ENCODE measurements at places on chromosomes 16 and 17.

DNA sequence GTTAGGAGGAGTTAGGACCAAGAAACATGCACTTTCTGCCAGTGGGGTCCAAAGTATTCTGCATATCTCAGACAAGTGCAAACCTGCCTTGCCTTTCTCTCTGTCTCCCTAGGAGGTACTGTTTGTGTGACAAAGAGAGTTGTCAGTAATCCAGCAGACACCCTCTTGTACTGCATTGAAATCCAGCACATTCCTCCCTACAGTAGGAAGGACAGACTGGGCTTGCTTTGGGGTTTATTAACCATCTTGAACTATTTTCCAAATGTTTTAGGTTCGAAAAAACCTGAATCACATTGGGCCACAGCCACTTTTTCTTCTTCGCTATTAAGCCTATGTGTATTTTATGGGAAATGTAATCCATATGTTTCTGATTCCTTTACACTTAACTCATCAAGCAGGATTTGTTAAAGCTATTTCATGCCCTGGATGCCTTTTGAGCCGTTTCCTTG is 204.2 kb upstream of the KCNJ16 start:
- DNase-seq = no peak

- no peak for DNase-seq
Observed at GRCh38 chr16:66515596-66516508, 34.1 kb downstream of the TK2 start.

- peak; percentile 56 for DNase-seq
Observed at GRCh38 chr16:9124908-9125584, 33.6 kb downstream of the HAPSTR1 start.

GRCh38 chr16:64409783-64410210 is 712.1 kb downstream of the CDH11 start:
- DNase-seq = no peak

- DNase-seq = no peak
Observed at GRCh38 chr17:43399839-43400328, 1.1 kb downstream of the ARL4D start.

- no peak for DNase-seq
Observed at GRCh38 chr16:1494129-1494640, 1.0 kb downstream of the TELO2 start.

- no peak for DNase-seq
Observed at GRCh38 chr16:87931504-87931903, 4.8 kb downstream of the CA5A start.

GRCh38 chr17:28478712-28479615 is 5.5 kb downstream of the SLC13A2 start:
- DNase-seq = no peak

- DNase-seq = no peak
Observed at GRCh38 chr16:81715358-81716196, 63.5 kb upstream of the PLCG2 start.

DNA sequence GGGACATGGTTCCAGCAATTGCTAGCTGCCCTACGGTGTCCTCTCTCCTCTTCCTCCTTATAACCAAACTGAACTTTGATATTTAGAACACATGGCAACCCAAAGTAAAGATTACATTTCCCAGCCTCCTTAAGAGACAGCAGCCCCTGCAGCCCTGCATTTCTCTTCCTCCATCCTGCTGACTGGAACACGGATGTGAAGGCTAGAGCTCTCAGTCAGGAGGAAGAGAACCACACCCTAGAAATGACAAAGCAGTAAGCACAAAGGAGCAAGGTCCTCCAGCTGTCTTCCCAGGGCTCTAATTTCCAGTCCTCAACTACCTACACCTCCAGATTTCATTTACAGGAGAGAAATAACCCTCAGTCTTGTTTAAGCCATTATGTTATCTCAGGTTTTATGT is 10.9 kb downstream of the DYNC1LI2 start:
- no peak for DNase-seq

DNA sequence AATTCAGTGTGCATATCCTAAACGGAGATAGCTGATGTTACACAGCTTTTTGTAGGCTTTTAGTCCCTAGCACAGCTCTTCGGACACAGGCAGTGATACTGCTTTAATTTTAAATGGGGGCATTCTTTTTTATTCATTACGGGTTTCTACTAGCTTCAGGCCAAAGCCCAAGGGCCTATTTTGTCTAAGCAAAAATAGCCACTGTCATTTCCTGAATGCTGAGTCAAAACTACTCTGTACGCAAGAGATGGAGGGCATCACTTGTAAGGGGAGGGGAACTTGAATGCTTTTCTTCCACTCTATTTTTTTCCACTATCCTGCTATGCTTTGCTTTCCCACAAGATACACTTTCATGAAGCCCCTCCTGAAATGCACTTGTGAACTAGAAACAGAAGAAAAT is 360.7 kb downstream of the PMP22 start:
- DNase-seq = no peak

DNA sequence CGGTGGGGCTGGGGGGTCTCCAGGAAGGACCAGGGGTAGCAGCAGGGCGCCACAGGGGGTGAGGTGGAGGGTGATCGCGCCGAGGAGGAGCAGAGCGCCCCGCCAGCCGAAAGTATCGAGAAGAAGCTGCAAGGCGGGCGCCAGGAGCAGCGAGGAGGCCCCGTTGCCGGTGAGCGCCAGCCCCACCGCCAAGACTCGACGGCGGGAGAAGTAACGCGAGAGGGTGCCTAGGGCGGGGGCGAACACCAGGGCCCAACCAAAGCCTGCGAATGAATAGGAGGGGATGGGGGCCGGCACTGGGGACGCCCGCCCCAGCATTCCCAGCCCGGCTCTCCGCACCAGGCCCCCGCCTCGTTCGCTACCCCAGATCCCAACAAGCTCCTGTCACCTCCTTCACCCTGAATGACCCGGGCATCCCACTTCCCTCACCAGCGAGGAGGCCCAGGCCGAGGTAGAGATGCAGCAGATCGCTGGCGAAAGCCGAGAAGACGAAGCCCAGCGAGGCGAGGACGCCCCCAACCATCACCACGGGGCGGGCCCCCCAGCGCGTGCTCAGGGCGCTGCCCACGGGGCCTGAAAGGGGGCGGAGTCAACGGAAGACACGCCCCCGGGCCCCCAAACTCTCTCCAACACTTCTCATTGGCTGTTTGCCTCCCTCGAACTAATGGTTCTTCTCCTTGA is 1.3 kb downstream of the SLC16A11 start:
- peak; percentile 82 for DNase-seq

DNA sequence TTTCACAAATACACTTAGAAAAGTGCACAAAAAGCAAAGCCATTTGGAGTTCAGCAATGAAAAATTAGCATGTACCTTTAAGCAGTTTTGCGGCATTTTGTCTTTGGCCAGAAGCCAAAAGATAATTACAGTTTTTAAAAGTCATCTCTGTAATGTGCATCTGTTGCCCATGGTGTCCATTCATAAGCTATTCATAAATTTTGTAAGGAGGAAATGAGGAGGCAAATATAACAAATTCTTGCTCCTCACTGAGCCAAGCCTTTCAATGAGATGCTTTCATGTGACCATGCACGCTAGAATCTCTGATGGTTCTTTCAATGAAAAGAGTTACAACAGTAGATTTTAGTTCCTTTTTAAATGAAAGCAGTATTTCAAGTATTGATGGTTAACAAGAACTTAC is 247.1 kb upstream of the MON1B start:
- no peak for DNase-seq

DNA sequence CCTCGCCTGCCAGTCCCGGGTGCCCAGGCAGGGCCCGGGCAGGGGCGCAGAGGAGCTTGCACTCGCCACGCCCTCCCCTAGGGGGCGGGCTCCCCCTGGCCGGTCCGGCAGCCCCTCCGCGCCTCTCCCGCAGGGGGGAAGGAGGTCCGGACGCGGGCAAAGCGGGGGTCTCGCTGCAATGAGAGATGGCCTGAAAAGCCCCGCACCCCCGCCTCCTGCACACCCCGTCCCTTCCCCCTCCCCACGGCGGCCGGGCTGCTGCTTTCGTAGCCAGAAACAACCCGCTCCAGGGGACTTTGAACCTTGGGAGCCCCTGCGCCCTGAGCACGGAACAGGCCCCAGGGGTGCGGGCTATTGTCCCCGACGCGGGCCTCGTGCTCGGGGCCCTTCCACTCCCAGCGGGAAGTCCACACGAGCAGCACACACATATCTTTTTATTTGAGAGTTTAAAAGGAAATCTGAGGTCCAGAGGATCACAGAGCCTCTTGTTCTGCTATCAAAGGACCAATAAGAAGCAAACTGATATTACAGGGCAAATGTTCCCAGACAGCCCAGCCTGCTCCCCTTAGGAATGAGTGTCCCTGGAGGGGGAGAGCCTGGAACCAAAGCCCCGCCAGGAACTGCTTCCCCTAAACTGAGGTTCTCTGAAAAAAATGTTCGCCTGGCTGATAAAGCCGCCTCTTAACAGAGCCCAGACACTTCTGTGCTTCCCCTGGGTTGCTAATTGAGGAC is 5.8 kb upstream of the CBX4 start:
- DNase-seq = peak; percentile 80

- no peak for DNase-seq
Observed at GRCh38 chr16:2331931-2332267, 8.6 kb downstream of the ABCA3 start.

DNA sequence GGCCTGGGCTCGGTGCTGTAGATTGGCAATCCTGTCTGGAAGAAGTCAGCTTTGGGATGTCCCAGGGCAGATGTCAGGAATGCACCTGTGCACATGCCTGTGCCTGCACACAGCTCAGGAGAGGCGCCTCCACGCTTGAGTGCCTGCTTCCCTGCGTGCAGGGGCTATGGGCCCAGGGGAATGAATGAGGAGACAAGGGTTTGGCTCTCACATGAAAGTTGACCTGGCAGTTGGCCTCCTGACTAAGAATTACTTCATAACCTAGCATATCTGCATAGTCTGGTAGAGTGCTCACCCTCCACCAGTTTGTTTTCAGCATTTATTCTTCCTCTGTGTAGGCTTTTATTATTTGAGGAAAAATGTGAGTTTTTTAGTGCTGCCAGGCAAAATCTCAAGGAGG is 50.0 kb downstream of the PLD6 start:
- no peak for DNase-seq

DNA sequence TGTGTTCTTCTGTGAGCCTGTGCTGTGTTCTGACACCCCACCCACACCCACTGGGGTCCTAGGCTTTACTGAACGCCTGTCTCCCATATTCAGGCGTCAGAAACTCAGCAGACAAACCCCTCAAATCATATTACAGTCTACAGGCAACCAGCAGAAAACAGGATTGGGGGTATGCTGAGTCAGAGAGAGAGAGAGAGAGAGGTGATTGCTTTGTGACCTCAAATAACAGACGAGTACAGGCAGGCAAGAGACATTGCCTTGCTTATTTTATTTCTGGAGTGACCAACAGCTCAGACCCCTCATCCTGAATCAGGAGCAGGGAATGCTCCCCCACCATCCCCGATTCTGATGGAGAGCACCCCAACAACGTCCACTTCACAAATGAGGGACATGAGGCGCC is 473.9 kb downstream of the PMP22 start:
- no peak for DNase-seq

DNA sequence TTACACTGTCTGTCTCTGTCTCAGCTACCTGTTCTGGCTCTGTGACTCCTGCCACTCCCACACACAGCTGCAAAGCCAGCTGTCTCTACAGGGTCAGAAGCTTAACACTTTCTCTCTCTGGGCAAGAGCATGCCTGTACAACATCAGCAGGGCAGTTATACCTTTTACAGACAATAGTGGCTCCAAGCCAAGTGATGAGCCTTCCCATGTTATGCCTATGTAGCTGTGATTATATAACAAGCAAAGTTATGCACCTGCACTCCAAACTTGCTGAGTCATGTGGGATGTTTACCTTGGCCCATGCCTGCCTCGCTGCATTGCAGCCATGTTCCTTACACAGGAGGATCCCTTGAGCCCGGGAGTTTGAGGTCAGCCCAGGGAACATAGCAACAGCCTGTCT is 31.8 kb upstream of the APPBP2 start:
- DNase-seq = no peak

DNA sequence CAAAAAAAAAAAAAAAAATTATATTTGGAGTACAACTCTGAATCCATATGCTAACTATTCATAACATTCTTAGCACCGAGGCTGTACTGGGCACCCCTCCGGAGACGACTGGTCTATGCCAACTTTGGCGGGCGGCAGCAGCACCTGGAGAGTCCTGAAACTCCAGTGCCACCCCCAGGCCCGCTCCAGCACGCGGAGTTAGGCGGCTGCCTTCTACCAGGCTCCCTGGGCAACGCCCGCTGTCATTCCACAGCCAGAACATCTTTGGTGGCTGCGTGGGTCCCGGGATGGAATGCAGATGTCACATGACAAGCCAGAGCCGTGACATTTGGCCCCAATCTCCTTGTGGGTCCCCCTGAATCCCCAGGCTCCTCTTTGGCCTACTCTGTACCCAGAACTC is 6.2 kb downstream of the TIMP2 start:
- no peak for DNase-seq
